ENCODE measurements at places on chromosomes 4 and X. TPM values are rescaled to one million over a fixed set of nuclear protein-coding genes. Genes with fewer than 3 reads are reported as not detected.

ADAM29 gene
- total RNA-seq, result not detected

PASD1 gene
- total RNA-seq, result not detected

C1QTNF7 gene
- total RNA-seq, result not detected

CT45A5 gene
- total RNA-seq, result not detected

SLC30A9 gene
- total RNA-seq, result 69.7 TPM

SHISA3 gene
- total RNA-seq, result not detected

PDGFC gene
- 51.3 TPM for total RNA-seq
